ENCODE measurements at places on chromosomes 2 and 18.

- no peak for DNase-seq
Observed at GRCh38 chr2:57947398-57947797, 99.2 kb upstream of the VRK2 start.

GRCh38 chr2:65275141-65275915 lies 47.7 kb downstream of the ACTR2 start:
- DNase-seq = no peak

DNA sequence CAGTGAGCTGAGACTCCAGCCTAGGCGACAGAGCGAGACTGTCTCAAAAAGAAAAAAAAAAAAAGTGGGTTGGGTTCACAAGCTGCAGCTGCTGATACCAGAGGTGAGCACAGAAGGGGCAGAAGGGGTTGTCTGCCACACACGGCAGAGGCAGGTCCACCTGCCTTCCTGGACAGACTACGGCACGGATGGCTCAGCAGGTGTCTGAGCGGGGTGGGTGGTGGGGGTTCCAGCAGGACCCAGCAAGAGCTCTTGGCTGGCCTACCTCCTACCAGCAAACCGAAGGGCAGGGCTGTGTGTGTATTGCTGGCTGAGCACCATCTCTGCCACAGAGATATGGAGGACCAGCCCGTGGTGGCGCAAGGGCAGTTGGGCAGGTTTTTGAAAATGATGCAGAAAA lies 130.4 kb upstream of the ASB18 start:
- no peak for DNase-seq

DNA sequence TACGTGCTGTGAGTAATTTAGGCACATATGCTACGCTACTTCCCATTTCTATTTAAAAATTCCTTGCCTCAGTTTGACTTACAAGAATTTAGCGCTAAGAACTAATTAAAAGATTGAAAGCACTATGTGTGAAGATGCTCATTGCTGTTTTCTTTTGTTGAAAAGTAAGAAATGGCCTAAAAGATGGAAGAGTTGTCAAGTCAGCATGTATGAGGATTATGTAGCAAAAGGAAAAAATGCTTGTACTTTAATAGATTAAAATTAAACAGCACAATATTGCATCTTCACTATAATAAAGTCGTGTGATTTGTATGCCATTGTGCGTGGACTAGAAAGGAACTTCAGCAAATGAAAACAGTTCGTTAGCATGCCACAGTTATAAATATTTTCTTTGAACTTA lies 77.0 kb downstream of the COX7A2L start:
- DNase-seq = no peak

DNA sequence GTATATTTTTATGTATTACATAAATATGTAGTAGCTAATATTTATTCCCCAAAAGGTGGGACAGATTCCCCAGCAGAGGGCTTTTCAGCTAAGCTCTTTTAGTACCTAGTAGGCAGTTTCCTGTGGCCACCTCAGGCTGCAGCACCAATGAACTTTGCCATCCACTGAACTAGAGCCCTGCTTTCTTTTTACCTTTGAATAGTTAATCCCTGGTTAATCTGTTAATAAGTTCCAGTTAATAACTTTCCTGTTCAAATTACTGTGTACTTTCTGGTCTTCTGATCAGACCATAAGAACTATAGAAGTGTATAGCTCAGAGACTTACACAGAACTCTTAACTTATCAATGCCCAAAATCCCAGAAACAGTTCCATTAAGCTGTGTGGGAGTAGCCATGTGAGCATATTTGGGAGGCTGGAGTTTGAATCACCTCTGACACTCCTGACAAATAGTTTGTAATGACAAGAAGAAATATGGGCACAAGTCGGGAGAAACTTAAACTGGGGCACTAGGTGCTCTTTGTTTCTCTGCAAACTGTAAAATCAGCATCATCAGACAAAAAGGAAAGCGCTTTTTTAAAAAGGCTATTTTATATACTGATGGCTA lies 40.0 kb downstream of the ASXL2 start:
- DNase-seq = no peak

DNA sequence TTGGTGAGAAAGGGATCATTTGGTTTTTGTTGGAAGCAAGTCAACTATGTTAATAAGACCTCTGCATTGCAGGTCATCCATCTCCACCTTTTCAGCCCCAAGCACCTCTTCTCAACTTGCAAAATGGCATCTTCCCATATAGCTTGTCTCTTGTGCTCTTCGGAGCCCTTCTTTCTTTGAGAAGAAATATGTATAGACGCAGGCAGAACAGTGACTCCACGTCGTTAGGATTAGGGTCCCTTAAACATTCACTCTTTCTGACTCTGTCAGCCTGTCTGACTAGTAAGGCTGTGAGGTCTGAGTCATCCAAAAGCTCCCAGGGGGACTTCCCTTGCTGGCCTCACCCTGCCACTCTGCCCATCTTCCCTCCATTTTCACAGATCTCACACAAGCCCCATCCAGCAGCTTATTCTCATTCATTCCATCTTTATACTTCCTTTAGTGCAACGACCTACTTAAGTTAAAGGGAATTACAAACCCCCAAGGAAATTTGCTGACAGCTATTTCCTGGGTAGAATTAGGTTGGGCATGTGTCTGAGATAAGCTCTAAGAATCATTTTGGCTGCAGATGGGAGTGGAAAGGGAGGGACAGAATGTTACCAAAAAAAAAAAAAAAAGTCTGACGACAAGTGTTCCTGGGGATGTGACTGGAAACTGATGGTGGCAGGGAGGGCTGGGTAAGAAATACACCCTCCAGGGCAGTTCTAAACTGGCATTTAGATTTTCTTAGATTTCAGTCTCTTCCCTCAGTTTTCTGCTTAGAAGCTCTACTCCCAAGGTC lies 37.7 kb upstream of the MEX3C start:
- no peak for DNase-seq

GRCh38 chr2:223076573-223076972 lies 24.6 kb downstream of the KCNE4 start:
- no peak for DNase-seq

DNA sequence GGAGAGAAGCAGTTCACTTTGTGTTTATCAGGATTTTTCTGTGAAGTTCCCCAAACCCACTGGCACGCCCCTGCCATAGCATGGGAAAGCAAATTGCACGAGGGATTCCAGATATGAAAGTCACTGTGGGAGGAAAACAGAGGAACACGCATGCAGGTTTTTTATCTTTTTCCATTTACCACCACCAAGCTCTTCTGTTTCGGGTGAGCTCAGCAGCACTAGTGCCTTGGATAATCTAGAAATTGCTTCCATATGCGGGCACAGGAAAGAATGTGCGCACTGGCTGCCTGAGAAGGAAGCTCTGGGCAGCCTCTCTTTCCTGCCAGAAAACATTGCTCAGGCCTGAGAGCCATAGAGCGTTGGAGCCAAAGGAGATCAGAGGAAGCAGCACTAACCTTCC lies 65.9 kb upstream of the WIPF1 start:
- no peak for DNase-seq

DNA sequence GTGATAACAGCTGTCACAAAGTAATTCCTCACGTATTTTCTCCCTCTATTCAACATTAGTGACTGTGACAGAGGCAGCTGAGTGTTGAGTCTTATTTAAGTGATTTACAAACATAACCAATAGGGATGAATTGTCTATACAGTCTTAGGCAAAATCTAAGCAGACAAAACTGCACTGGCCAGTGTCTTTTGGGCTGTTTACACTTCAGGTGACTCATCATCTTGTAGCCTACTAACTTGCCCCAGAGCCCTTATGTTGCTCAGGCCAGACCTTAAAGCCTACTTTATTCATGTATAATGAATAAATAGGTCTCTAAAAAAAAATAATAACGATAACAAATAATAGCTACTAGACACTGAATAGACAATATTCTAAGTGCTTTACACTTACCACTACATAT lies 17.2 kb downstream of the THOC1 start:
- no peak for DNase-seq

- no peak for DNase-seq
Observed at GRCh38 chr18:58468191-58468590, 160.7 kb downstream of the ALPK2 start.

GRCh38 chr18:23209796-23210195 lies 74.5 kb downstream of the CABLES1 start:
- DNase-seq = no peak

DNA sequence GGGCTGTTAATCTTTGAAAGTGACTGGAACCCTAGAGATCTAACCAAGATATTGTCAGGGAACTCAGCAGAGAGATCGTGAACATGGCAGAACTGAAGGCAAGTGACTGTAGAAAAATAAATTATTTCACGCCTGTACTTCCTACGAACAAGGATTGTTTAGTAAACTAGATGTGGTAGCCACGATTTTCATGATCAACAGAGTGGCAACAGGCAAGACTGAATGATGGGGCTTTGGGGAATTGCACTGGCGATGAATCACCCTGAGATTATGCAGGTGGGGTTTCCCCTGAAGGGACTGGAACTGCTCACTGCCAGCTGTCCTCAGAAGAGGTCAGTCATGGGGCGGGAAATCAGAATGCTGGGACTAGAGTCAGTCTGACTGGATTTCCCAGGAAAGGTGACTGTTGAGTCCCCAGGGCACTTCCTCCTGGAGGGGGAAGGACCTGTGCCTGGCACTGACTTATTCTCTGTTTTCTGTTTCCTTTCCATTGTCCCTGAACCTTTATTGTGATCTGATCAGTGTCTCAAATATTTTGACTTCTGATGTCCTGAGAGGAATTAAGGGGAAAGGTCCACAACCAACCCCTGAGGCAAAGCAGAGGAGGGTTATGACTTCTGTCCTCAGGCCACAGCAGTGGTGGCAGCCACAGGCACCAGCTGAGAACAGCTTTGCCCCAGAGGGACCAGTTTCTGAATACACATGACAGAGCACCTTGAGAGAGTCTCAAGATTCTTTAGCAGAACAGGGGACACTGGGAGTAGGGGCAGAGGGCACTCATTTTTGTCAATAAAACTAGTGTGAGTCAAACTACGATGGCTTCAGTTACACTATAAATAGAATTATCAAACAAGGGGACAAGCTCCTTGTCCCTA lies 70.0 kb downstream of the NAB1 start:
- DNase-seq = no peak

DNA sequence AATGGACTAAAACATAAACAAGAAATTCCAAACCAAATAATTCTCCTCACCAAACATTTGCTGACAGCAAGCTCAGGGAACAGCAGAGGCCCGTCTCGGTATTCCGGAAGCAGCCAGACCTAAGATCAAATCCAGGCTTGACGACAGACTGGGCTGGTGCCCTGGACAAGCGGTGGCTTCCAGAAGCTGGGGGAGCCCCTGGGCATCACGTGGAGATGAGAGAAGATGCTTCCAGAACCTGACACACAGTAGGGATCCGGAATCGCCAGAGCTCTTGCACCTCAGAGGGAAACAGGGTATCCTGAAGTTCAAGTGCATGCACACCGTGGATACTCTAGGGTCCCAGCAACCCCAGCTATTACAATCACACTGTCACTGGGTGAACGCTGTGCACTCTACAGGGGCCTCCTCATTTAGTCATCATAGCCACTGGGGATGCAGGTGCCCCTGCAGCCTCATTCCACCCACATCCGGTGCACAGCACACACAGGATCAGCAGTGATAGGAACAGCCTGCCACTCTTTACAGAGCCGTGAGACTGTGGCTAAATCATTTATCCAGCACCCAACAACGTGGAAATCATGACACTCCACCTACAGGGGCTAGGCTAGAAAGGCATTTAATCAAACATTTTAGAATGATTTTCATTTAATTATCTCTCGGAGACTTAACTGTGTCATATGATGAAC lies 102.6 kb downstream of the HDAC4 start:
- DNase-seq = peak; percentile 6

- DNase-seq = no peak
Observed at GRCh38 chr18:63997041-63997440, 27.2 kb downstream of the SERPINB8 start.

- DNase-seq = peak; percentile 21
Observed at GRCh38 chr2:232365621-232366321, 12.8 kb upstream of the ALPP start.

DNA sequence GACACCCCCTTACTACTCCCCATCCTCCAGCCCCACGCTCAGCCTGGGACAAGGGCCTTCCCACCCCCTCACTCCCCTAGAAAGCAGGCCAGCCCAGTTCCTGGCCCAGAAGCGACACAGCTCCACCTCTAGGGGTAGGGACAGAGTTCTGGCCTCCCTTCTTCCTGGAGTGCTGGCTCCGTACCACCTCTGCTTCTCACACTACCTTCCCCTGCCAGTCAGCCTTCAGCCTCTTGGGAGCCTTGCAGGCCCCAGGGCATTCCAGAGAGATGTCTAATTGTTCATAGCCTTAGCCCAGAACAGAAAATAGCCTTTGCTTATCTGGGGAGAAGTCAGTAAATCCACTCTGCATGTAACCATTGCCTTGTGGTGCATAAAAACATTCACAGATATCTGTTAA lies 13.1 kb upstream of the CATIP start:
- DNase-seq = no peak

GRCh38 chr2:226211439-226211838 lies 588.2 kb downstream of the IRS1 start:
- DNase-seq = no peak

DNA sequence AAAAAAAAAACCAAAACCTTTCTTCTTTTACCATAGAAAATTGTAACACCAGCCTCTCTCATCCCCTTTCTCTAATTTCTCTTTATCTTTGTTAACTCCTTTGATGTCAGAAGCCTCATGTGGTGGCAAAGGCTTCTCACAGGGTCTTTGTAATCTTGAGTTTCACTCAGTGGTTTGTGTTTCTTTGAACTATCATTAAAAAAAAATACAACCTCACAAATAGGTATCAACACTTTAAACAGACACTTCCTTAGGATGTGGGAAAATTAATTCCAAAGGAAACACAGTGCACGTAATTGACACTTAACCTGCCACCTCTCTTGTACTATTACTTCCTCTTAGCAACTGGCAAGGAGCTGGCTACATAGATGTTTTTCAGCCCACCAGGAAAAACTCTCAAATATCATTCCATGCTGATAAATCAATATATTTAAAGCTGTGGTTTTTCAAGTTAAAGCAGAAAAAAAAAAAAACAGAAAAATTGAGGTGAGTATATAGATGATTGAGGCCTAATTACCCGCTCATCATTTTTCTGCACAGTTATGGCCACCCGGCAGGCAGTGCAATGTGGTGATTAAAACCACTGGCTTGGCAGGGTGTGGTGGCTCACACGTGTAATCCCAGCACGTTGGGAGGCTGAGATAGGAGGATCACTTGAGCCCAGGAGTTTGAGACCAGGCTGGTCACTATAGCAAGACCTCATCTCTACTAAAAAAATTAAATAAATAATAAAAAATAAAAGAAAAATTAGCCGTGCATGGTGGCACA lies 193.5 kb downstream of the MYO3B start:
- no peak for DNase-seq

DNA sequence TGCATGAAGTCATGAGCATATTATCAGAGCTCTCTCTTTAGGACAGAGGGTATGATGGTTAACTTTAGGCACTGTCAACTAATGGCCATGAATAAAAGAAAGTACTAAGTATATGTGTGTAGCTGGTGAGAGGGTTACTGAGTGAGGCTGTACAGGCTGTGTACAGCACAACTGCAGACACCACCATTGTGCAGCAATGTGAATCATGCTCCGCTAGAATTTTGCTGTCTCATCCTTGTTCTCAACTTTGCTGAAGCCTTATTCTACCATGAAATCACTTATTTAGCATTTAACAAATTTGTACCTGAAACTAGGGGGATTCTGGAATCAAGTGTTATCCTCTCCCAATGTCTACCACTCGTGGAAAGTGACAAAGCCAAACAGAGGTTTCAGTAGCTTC lies 414.9 kb downstream of the PLCL1 start:
- DNase-seq = no peak
